ENCODE measurements at places on chromosomes 12 and 14. TPM values are rescaled to one million over a fixed set of nuclear protein-coding genes. Genes with fewer than 3 reads are reported as not detected.

DNA sequence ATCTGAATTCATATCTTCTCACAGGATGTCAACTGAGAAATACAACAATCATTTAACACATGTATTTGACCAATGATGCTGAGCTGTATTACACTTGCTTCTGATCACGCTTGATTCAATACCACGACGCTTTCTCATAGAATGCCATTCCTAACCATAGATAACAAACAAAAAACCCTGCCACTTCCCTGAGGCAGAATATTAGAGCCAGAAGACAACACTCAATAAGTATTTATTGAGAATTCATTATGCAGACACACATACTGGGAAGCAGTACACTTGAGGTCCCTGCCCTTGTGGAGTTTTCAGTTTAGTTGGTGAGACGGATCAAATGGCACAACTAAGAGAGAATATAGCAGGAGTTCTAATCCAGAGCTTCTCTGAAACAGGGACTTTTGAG, 32.4 kb downstream of the BLTP3B start:
- no peak for DNase-seq

DNA sequence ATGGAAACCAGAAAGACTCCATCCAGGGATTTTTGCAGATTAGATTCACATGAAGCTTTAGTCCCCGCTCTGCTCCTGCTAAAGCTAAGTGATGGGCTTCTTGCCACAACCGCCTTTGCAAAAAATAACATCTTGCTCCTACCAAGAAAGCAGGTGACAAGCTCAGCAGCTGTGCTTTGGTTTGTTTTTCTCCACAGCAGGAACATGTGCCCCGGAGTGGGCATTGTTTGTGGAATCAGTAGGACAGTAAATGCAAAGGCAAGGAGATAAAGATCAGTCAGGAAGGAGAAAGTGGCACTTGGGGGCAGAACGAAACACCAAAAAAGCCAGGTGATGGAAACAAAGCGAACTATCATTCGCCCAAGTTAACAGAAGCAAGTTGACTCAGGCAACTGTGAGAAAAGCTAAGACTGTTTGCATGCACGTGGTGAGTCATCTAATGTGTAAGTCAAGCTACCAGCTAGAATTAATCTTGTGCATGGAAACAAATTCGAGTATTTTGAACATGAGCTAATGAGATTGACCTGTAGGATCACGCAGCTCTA, 165.5 kb upstream of the PLXNC1 start:
- no peak for DNase-seq

- no peak for DNase-seq
Measured at GRCh38 chr14:99853206-99853605, 60.0 kb downstream of the EML1 start.

Gene KRT1
- not detected for total RNA-seq

GRCh38 chr14:58977366-58977765, 211.1 kb upstream of the DAAM1 start:
- DNase-seq = no peak

DNA sequence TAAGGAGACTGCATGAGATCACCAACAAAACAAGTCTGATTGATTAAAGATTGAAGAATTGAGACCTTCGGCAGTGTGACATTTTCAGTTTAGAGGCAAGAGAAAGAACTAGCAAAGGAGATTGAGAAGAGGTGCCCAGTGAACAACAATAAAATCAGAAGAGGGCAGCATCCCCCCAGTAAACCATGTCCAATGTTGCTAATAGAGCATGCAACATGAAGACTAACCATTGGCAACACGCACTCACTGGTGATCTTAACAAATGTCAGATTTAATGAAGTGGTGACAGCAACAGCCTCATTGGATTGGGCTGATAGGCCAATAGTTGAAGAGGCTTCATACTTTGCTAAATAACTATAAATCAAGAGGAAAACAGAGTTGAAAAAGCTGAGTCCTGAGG, 20.7 kb upstream of the TAS2R14 start:
- DNase-seq = no peak

Gene BEGAIN
- 1.1 TPM for total RNA-seq

DNA sequence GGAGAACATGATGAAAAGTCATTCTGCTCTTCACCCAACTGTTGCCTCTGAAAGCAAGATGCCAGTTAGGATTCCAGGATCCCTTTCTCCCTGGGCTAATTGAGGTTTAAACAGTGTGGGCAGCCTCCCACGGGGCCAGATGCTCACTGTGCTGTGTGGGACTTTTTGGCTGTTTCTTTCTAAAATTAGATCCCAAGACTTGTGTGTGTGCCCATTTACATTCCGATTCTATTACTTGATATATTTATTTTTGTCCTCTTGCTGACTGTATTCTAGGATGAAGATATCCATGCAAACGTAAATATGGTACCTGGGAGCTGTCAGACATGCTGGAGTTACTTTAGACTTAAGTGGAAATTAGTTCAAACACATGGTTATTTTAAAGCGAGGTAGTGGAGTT, 6.2 kb downstream of the IFT43 start:
- DNase-seq = no peak
